Esophagus squamous epithelium (tissue), 5 donors: ENCODE measurements at places on chromosomes 11 and 22.

- DNase-seq = no peak
Observed at GRCh38 chr11:44274404-44274803, 35.5 kb downstream of the ALX4 start.

DNA sequence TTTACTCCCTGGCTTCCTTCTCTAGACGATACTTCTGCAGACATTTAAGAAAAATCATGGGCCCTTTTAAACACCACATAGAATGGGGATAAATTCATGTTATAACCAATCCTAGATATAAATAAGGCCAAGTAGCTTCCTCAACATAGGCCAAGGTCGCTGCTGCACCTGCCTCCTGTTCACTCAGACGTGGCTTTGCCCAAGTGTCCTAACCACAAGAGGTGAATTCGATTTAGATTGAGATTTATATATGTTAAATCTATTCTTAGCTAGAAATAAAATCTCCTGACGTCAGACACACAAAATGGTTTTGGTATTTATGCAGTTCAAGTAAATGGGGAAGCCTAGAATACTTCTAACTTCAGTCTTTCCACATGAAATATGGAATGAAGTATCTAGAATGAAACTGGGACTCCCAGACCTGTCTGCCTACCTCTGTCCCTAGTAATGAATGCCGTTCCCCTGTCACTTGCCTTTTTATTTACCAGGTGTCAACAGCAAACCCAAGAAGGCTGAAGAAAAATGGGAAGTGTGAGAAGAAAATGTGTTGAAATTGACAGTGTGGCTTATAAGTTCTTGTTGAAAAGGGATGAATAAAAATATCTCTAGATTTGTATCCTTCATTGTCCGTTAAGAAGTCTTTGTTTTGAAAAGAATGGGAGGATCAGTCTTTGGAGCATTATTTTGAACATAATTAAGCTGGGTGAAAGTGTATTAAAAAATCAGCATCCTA lies 131.8 kb downstream of the HIPK3 start:
- no peak for DNase-seq

DNA sequence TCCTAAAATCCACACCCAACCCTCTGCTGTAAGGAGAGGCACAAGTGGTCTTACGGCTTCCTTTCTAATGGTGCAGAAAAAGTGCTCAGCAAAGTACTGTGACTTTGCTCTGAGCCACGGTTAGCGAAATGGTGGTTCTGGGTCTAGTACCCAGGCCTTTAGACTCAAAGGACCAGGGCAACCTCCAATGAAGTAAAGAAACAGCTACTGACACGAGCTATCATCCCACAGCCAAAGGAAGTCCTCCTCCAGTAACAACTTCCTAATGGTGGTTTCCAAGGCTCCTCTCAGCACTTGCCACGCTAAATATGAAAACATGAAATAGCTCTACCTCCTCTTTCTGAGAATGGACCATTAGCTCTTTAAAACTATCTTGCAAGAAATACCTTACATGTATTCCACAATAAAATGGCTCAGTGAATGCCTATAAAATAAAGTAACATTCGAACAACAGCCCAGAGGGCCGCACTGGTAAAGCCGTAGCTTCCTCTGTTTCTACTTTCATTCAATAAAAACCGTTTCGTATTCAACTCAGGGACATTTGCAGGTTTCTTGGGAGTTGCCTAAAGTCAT lies 122.4 kb downstream of the ETS1 start:
- DNase-seq = no peak

DNA sequence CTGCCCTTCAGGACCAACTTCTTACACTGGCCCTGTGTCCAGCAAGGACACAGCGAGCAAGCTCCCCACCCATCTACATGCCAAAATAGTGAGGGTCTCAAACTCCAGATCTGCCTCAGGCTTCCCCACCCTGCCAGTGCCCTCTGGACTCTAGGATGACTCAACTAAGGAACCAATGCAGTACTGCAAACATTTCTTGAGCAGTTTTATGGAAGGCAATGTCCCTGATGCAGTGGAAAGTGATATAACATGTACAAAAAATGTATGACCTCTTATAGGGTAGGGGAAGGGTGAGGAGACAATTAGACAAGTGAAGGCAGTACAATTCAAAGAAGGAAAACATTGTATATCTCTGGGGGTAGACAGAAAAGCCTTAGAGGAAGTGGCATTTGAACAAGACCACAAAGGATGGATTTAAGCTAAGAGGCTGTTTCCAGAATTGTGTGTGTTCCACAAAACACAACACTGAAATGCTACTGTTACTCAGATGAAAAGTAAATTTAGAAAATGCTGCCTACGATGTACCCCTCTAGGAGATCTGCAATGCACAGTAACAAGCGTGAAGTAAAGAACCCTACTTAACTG lies 47.3 kb downstream of the RAB30 start:
- no peak for DNase-seq

- no peak for DNase-seq
Observed at GRCh38 chr22:20752873-20753272, 21.0 kb upstream of the SERPIND1 start.

DNA sequence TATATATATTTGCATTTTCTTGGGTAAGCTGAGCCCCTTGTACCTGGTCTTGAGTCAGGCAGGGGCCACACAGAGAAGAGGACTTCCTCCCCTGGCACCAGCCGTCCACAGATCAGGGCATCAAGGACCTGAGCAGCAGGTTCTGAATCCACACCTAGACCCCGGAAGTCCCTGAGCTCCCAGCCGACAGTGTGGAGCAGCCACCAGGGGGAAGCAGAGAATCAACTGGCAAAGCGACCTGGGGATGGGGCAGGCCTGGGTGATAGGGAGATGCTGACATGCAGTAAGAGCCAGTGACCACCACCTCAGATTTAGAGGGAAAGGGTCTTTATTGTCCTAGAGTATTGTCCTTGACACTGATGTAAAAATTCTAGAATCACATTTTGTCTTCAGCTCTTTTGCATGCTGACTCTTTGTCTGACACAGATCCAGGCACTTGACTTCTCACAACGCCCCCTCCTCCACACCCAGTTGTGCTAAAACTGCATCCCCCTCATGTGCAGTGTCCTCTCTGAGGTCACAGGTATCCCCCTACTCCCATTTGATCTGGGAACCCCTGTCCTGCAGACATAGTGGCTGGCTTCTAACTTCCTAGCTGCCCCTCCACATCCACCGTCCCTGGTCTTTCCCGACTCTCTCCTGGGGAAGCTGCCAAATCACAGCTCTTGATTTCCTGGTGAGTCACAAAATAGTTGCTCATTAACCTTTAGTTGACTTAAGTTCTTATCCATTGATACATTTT lies 109.3 kb downstream of the GGTLC2 start:
- DNase-seq = no peak

GRCh38 chr22:36689583-36689982 lies 14.0 kb downstream of the CACNG2 start:
- DNase-seq = no peak

- no peak for DNase-seq
Observed at GRCh38 chr11:9146477-9146876, 55.1 kb upstream of the SCUBE2 start.

- DNase-seq = no peak
Observed at GRCh38 chr22:45512363-45512762, 9.7 kb downstream of the FBLN1 start.

DNA sequence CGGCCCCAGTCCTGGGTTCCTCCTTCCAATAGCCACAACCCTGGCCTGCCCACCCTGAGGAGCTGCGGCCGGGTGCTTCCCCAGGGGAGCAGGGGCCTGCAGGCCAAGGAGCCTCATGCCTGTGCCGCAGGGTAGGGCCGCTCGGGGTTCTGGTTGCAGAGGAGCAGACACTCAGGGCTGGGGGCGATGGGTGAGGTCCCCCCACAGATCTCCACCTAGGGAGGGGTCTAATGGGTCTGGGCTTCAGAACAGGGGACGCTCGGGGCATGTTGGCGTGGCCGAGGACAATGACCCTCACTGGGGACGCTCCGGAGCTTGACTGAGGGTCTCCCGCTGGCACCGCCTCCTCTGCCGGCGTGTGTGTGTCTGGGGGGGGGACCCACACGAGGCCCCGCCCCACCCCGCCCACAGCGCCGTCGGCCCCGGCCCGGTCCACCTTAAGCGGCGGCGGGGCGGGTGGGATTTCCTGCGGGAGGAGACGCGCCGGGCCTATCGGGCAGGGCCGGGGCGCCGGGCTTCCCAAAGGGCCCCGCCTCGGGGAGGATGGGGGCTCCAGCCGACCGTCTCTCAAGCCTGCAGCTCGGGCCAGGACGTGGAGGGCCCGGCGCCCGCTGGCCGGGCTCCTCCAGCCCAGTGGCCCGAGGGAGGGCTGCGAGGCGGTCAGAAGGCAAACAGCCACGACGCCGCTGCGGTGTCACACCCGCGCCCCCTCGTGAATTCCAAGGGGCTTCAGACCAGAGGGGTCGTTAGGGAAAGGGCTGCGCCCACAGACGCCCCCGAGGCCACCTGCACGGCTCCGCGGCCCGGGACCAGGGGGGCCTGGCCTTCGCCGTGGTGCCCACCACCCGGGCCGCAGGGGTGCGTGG lies 640 bp upstream of the ZDHHC8 start:
- DNase-seq = peak; percentile 31

DNA sequence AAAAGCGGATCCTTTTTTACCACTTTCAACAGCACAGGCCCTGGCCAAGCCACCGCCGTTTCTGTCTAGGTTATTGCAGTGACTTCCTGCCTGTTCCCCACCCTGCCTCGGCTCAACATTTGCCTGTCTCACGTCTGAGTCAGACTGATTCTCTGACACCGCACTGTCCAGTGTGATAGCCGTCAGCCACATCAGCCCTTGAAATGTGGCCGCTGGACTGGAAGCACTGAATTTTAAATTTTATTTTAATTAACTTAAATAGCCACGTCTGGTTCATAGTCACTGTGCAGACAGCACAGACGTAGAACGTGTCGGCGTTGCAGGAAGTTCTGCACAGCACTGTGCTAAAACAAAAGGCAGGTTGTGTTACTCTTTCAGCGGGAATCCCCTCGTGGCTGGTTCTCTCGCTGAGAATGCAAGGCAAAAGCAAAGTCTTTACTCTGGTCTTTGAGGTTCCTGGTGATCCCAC lies 56.3 kb upstream of the ADSL start:
- peak; percentile 8 for DNase-seq

DNA sequence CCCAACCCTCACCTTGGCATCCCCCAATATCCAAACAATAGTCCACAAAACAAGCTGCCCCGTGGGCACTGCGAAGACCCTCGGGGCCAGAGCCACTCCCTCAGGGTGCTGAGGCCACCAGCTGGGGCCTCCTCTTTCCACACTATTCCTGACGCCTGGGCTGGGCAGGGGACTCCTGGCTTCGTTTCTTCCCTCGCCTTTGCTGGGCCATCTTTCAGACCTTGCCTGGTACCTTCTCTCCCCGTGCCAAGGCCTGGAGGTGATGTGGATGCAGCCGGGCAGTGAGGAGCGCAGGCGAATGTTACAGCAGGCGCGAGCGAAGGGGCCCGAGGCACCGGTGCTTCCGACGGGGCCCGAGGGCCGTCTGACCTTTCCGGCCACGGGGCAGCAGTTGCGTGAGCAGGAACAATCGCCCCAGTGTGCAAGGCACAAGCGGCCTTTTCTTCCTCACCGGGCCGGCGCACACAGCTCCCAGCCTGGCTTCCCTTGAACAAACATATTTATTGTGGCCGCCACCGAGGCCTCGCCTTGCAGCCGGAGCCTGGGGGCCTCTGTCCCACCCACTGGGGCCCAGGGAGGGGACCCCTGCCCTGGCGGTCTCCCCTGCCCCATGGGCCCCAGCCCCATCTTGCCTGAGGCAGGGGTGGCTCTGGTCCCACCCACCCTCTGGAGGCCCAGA lies 32.6 kb upstream of the KCNQ1OT1 start:
- DNase-seq = no peak

GRCh38 chr22:40031766-40032470 lies 37.2 kb downstream of the FAM83F start:
- no peak for DNase-seq

DNA sequence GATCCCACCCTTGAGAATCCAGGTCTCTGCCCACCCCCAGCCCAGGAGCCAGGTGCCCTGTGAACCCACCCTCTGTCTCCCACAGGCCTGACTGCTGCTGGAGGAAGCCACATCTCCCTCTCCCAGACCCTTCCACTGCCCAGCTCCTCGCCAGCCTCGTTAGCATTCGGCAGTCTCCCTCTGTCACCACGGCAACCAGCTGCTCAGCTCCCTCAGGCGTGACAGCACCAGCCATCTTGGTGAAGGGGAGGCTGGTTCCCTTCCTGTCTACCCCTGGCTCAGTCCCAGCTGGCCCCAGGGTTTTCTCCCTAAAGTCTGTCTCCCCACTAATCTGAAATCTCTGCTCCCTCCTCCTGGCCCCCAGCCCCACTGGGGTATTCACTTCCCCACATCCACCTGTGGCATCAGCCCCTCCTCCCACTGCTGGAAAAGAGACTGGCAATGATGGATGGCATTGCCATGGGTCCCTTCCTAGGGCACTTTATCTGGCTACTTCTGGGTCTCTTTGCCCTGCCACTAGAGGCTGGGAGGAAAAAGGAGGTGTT lies 28.1 kb downstream of the NRXN2 start:
- no peak for DNase-seq

DNA sequence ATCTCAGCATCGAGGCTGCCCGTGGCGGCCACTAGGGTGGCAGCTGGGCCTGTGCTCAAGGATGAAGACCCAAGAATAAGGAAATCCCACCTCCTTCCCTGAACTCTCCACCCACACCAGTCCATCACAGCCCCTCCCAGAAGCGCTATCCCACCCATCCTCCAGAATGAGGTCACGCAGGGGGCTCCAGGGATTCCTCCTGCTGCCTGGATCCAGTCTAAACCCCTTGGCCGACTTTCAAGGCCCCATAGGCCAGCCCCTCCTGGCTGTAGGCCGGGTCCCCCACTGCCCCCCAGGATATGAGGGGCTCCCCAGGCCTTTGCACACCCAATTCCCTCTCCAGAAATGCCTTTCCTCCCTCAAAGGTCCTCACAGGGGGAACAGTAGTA lies 19.0 kb upstream of the SCGB1A1 start:
- DNase-seq = no peak

DNA sequence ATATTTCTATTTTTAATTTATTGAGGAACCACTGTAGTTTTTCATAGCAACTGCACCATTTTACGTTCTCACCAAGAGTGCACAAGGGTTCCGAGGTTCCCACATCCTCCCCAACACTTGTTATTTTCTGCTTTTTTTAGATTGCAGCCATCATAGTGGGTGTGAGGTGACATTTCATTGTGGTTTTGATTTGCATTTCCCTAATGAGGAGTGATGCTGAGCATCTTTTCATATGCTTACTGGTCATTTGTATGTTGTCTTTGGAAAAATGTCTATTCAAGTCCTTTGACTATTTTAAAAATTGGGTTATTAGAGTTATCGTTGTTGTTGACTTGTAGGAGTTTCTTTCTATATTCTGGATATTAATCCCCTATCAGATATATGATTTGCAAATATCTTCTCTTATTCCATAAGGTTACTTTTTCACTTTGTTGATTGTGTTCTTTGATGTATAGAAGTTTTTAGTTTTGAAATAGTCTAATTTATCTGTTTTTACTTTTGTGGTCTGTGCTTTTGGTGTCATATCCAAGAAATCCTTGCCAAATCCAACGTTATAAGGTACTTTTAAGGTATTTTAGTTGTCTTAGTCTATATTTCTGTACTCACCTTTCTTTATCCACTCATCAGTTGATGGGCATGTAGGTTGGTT lies 9.0 kb downstream of the NEAT1 start:
- no peak for DNase-seq

DNA sequence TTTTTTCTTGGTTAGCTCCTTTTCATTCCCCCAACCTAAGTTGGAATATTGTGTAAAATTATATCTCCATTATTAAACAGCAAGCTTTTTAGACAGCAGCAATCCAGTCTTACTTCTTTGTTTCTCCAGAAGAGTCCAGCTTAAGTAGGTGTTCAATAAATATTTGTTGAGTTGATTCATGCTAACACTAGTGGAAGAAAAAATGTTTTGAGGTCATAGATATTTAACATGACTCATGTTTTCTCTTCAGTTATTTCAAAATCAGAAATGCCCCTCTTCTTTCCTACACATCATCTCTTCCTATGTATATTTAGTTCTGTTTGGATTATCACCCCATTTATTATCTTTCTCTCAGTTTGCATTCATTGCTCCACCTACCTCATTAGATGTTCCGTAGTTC lies 20.3 kb downstream of the CCDC83 start:
- DNase-seq = no peak
